ENCODE measurements at places on chromosomes 5 and 9.

DNA sequence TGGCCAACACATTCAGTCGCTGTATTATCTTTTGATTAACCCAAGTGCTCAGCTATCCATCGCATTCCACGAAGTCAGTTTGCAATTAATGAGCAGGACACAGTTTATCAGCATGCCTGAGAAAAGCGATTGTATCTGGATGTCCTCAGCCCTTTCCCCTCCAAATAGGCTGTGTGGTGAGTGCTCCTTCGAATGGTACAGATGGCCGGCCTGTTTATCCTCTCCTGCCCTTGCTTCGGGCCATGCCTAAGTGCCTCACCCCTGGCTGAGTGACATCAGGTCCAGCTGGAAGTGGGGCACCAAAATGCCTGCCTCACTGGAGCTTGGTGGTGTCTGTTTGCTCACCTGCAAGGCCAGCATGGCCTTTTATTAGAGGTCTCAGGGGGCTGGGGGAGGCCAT is 317.3 kb downstream of the GADD45G start:
- no peak for ATAC-seq

DNA sequence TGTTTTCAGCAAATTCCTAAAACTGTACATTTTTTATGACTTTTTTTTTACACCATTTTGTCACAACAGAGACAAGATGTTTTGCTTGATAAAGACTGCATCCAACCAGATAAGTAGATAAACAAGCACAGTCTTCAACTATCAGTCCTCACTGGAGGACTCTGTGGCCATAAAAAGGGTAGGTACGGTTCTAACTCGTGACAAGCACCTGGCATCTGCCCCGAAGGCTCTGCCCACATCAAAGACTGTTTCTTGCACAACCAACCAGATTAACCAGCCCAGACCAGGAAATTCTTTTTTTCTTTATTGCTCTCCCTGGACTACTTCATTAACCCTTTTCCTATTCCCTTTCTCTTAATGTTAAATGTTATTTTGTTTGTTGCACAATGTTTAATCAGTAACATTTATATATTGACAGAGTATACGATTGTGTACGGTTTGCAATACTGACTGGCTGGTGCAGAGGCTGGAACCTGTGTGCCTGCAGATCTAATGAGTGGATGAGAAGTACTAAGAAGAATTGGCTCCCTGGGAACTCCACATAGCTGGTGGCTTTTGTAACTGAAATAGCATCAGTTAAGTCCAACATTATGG is 74.1 kb downstream of the SERINC5 start:
- ATAC-seq: peak; percentile 68

DNA sequence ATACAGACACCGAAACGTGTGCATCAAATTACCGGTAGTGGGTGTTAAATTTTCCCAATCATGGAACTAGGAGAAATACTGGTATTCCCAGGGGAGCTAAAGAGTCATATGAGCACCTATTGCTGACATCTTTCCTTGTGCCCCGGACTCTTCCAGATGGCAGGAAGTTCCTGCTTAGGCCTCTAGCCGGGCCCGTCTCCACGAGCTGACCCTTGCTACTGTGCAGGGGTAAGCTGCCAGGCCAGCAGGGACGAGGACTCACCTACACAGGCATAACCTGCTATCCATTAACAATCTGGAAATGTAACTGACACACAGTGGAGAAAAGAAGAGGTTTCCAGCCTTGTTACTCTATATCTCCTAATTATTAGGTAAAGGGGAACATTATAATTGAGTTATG is 16.2 kb upstream of the SSBP2 start:
- ATAC-seq: no peak

DNA sequence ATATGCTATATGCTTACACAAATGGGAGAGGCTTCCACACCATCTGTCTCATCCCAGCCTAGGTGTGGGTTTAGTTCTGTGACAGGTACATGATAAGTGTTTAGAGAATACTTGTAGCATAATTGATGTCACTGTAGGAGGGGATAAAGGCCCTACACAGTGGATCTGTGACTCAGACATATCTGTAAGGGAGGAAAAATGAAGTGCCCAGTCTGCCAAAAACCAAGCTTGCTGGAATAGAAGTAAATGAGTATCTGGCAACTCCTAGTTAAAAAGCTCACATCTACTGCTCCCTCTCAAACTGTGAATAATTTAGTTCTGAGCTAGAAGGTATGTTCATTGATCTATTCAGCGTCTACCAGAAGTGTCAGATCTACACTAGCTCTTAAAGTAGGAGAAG is 38.9 kb upstream of the FAM174A start:
- ATAC-seq: no peak

DNA sequence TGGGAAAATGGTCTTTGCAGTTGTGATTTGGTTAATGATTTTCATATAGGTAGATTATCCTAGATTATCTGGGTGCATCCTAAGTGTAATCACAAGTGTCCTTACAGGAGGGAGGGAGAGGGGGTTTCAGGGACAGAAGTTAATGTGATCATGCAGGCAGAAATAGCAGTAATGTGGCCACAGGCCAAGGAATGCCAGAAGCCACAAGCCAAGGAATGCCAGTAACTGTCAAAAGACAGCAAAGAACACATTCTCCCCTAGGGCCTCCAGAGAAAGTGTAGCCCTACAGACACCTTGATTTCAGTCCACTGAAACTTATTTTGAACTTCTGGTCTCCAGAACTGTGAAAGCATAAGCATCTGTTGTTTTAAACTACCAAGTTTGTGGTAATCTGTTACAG is 2074.5 kb downstream of the MAT2B start:
- no peak for ATAC-seq

- ATAC-seq: no peak
These were observed 36.2 kb upstream of the CCDC180 start for GRCh38 chr9:97271292-97271691.

DNA sequence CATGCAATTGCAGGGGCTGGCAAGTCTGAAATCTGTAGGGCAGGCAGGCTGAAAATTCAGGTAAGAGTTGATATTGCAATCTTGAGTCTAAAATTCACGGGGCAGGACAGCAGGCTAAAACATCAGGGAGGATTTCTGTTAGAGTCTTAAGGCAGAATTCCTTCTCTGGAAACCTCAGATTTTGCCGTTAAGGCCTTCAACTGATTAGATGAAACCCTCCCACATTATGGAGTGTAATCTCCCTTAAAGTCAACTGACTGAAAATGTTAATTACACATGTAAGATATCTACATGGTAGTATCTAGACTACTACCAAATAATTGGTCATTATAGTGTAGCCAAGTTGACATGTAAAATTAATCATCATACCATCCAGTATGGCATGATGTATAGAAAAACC is 3.1 kb upstream of the ZNF169 start:
- ATAC-seq: no peak

DNA sequence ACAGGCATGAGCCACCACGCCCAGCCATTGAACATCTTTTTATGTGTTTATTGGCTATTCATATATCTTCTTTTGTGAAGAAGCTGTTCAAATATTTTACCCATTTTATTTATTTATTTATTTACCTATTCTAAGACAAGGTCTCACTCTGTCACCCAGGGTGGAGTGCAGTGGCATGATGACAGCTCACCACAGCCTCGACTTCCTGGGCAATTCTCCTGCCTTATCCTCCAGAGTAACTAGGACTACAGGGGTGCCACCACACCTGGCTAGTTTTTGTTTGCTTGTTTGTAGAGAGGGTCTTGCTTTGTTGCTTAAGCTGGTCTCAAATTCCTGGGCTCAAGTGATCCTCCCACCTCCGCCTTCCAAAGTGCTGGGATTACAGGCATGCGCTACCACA is 33.5 kb downstream of the NAIF1 start:
- ATAC-seq: no peak

DNA sequence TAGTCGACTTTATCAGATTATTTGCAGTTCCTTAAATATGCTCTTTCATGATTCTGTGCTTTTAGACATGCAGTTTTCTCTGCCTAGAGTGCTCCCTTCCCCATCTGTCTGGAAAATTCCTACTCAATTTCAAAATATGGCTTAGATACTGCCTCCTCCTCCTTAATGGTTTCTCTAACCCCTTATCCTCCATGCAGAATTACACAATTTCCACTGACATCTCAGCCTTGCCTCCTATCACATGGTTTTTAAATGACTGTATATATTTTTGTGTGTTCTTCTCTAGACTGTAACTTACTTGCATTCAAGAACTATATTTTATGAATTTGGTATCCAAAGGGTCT is 85.2 kb downstream of the SLC44A1 start:
- ATAC-seq: no peak

DNA sequence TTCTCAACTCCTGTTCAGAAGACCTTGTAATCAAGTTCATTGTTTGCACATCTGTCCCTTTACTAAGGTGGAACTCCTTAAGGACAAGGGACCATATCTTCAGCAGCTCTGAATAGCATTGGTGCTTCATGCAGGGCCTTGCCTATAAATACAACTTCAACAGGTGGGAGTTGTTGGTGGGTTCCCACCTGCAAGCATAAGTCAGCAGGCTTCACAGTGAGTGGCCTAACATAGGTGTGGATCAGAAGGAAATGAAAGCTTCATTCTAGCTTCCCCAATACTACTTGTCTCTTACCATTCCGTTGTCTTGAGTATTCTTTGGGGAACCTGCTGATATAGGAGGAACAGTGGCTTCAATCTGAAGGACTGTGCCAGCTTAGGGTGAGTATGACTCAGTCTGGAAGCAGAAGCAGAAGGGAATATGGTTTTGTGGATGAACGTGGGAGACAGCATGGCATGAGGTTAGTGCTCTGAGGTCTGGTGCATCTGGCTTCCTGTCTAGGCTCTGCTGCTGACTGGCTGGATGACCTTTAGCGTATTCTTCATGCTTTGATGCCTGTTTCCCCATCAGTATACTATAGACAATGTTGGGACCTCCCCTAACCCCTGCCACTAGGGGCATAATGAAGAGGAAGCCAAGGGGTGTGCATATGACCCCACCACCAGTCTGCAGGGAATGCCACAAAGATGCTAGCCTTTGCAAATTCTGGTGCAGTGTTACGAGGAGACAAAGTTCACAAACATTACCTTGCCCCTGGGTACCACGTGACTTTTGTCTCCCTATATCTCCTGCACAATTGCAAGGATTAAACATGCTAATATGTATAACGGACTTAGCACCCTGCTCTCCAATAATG is 192.3 kb downstream of the PALM2AKAP2 start:
- ATAC-seq: peak; percentile 15

DNA sequence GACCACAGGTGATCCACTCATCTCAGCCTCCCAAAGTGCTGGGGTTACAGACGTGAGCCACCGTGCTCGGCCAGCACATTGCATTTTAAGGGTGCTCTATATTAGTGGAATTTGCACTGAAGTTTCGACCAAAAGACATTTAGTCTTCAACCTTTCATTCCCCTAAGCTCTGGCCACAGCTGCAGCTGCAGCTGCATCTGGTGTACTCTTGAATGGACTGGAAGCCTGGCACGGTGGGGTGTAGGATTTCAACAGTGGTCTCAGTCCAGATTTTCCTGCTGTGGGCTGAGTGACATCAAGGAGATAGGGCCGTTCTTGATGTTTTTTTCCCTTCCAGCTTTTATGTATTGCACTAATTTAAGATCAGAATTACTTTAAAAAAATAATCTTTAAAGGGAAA is 255.2 kb downstream of the PDZD2 start:
- ATAC-seq: no peak

GRCh38 chr9:114450181-114450580 is 55.1 kb downstream of the WHRN start:
- no peak for ATAC-seq

GRCh38 chr5:90519081-90519480 is 10.3 kb downstream of the LYSMD3 start:
- ATAC-seq: no peak

DNA sequence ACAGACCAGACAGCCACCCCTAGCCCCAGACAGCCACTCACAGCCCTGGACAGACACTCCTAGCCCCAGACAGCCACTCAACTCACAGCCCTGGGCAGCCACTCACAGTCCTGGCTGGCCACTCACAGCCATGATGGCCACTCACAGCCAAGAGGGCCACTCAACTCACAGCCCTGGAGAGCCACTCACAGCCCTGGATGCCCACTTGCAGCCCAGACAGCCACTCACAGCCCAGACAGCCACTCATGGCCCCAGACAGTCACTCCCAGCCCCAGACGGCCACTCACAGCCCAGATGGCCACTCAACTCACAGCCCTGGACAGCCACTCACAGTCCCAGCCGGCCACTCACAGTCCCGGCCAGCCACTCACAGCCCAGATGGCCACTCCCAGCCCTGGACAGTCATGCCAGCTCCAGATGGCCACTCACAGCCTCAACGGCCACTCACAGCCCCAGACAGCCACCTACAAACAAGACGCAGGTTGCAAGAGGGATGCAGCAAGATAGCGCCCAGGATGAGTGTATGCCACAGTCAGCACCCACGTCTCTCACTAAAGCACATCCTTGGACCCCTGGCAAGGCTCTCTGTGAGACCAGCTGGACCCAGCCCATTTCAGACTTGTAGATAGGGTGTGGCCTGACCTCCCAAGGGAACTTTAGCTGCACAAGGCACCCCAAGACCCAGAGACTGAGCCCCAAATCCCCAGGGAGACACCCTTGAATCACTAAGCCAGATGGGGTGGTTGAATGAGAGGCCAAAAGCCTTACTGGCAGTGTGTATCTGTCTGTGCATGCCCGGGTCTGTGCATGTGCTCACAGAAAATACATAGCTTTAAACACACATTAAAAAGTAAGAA is 22.4 kb downstream of the ZDHHC11B start:
- ATAC-seq: no peak

DNA sequence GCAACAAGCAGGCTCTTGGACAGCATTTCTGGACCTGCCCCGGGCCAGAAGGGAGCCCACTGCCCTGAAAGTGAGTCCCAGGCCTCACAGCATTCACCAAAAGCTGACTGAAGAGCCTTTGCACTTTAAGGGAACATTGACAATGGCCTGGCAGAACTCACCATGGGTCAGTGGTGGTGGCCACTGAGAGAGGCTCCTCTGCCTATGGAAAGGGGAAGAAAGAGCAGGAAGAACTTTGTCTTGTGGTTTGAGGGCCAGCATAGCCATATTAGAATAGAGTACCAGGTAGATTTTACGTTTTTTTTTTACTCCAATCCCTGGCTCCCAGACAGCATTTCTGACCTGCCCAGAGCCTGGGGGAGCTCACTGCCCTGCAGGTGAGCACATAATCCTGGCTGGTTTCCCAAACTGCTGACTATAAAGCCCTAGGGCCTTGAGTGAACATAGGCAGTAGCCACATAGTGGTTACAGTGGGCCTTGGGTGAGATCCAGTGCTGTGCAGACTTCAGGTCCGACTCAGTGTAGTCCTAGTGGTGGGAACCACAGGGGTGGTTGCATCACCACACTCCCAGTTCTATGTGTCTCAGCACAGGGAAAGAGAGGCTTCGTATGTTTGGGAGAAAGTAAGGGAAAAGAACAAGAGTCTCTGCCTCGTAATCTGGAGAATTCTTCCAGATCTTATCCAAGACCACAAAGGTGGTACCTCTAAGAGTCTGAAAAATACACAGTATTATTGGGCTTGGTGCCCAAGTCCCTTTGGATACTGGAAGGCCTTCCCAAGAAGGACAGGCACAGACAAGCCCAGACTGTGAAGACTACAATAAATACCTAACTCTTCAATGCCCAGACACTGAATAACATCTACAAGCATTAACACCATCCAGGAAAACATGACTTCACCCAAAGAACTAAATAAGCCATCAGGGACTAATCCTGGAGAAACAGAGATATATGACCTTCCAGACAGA is 89.5 kb downstream of the TSSK1B start:
- no peak for ATAC-seq

- ATAC-seq: no peak
These were observed 182.4 kb downstream of the IRX1 start for GRCh38 chr5:3778000-3778550.

GRCh38 chr5:150144879-150145278 is 10.8 kb downstream of the PDGFRB start:
- no peak for ATAC-seq

Data from activated CD4-positive, CD25-positive, alpha-beta regulatory T cell treated with anti-CD3 and anti-CD28 coated beads, Interleukin-2, amount 50 U/mL, for 24 hours (primary cell).